Cerebellum (tissue), 4 donors: ENCODE measurements at places on chromosomes 6 and 20. TPM values are rescaled to one million over a fixed set of nuclear protein-coding genes. Genes with fewer than 3 reads are reported as not detected.

GRCh38 chr6:41579088-41579610 lies 33.0 kb downstream of the FOXP4 start:
- DNase-seq = no peak

DNA sequence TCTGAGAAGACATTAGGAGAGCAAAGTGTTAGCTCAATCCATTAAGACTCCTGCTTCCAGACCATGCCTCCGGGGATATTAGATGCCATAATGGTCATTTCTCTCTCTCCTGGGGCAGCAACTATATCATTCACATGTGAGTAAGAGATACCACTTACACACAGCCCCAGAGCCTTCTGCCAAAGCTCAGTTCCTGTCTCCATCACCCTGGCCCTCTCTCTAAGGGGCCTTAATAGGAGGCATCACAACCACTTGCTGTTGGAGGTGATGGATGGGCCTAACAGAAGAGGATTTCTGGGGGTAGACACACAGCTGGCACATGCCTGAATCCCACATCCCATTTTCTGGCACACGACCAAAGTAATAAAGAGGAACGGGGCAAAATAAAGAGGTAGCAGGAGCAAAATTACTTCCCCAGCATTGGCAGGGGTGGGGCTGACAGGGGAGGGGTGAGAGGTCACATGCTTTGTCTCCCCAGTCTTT lies 34.0 kb upstream of the VSTM2L start:
- DNase-seq = no peak

The GTSF1L gene
- total RNA-seq = not detected

DNA sequence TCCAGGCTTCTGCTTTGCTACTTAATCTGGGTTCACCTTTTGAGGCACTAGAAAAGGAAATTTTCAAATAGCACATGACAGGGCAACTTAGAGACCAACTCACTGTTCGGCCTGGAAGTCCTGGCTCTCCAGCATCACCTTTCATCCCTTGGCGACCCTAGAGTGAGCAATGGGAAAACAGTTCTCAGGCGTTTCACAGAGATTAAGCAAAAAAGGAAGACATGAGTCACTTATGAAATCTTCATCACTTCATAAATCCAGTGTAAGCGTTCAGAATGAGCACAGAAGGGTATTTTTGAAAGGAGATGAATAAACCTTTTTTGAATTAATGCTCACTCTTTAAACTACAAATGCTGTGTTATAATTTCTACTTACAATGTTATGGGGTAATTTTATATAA lies 104.0 kb downstream of the COL12A1 start:
- no peak for DNase-seq

The EPB41L2 gene
- 45.4 TPM for total RNA-seq

The GZF1 gene
- total RNA-seq = 22.6 TPM

DNA sequence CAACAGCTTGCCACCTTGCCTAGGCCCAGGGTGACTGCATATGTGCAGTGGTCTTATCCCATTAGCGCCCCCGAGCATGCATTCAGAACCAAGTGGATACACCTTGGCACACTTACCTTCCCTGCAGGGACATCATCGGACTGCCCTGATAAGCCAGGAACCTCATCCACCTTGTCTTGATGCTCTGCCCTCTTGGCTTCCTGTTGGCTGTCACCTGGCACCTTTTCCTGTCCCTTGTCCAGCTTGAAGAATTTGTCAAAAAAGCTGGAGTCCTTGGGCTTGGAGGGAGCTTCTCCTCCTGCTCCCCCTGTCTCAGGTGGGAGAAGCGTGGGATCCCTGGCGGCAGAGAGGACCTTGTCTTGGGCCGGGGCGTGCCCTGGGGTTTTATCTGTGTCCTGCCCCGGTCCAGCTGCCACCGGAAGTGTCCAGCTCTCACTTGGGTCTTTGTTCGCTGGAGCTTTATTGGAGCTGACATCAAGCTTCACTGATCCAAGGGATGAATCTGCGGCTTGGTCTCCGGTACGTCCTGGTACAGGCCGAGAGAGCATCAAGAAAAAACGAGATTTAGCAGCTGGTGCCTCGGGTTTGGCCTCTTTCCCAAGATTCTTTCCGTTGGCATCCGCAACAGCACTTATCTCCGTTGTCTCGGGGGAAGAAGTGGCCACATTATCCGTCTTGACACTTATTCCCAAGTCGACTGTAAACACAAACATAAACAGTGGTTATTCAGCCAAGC lies 42.0 kb downstream of the BCAS1 start:
- peak; percentile 60 for DNase-seq
